ENCODE measurements at places on chromosomes 7 and 10.

DNA sequence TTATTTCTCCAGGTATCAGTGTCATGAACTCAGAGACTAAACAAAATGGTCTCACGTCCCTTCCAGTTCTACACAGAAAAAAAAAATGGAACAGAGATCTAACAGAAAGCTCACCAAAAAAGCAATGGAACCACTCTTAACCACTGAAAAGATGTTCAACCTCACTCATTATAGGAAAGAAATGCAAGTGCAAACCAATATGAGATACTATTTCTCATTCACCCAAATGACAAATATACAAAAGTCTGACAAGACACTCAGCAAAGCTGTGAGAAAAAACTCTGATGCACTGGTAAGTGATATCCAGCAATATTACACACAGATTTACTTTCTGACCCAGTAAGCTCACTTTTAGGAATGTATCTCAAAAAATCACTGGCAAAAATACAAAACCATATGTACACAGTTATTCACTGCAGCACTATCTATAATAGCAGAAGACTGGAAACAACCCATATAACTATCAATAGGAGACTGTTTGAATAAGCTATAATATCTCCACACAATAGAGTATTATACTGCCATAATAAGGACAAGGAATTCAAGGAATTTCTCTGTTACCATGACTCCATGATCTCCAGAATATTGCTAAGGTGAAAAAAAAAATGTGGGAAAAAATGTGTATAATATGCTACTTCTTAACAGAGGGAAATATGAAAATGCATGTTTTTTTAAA is 36.6 kb downstream of the ABI1 start:
- DNase-seq, result no peak

GRCh38 chr7:159022238-159022993 is 122.3 kb downstream of the VIPR2 start:
- DNase-seq, result no peak

- DNase-seq, result no peak
Observed at GRCh38 chr7:151251328-151251688, 2.8 kb upstream of the SMARCD3 start.

GRCh38 chr10:80046629-80047441 is 31.6 kb upstream of the TMEM254 start:
- DNase-seq, result peak; percentile 88

DNA sequence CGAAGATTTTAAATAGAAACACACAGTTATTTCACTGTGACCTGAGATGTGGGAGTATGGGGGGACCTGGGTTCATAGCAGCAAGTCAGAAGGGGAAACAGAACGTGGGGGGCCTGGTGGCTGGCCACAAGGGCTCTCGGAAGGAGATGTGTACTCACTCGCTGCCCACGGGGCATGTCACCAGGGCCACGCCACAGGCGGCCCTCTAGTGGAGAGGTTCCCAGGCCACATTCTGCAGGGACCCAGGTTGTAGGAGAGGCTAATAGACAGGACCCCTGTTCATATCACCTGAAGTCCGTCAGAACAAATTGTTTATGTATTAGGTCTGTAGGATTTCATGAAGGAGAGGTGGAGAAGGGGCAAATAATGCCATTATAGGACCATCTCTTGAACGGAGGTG is 25.1 kb upstream of the SVOPL start:
- DNase-seq, result no peak

DNA sequence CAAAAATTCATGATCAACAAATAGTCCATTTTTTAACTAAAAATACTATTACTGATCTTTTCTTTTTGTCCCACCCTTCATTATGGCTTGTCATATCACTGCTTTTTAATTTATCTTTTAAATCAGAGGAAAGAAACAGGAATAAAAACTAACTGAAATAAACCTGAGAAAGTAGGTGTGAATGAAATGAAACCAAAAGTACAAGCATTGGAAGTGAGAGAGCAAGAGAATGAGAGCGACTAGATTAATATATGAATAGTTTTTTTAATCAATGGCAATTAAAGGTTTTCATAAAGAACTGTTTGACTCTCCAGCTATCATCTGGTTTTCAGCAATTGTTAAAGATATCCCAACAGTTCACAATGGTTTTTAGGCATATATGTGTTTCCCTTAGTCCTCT is 137.8 kb downstream of the SPAG6 start:
- DNase-seq, result peak; percentile 25

GRCh38 chr10:122733931-122734665 is 34.5 kb upstream of the C10orf120 start:
- DNase-seq, result no peak

- no peak for DNase-seq
Observed at GRCh38 chr7:155210356-155210755, 87.3 kb upstream of the INSIG1 start.

GRCh38 chr7:139763330-139763729 is 14.5 kb downstream of the HIPK2 start:
- no peak for DNase-seq

- peak; percentile 1 for DNase-seq
Observed at GRCh38 chr7:135644154-135644553, 18.2 kb upstream of the STMP1 start.

DNA sequence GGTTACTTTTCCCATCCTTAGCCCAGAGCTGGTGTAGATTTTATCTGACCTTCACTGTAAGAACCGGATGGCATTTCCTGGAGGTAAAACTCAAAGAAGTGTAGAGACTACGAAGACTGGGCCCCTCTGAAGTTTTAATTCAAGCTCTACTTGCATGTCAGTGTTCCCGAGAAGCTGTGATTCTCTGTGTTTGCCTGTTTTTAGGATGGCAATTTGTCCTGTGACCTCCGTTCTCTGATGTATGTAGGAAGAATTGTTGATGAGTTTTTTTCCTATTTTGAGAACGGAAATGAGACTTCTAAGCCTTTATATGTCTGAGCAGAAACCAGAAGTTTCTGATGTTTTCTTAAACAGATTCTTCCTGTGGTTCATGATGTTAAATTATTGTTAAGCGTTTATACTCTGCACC is 94.1 kb downstream of the CDCA7L start:
- no peak for DNase-seq

GRCh38 chr10:42781893-42782445 is 626 bp upstream of the BMS1 start:
- peak; percentile 63 for DNase-seq

GRCh38 chr10:44920252-44920651 is 9.1 kb downstream of the TMEM72 start:
- DNase-seq, result no peak

GRCh38 chr10:96998329-96998888 is 166.3 kb downstream of the LCOR start:
- no peak for DNase-seq

GRCh38 chr10:52198540-52198939 is 115.5 kb upstream of the DKK1 start:
- peak; percentile 46 for DNase-seq

DNA sequence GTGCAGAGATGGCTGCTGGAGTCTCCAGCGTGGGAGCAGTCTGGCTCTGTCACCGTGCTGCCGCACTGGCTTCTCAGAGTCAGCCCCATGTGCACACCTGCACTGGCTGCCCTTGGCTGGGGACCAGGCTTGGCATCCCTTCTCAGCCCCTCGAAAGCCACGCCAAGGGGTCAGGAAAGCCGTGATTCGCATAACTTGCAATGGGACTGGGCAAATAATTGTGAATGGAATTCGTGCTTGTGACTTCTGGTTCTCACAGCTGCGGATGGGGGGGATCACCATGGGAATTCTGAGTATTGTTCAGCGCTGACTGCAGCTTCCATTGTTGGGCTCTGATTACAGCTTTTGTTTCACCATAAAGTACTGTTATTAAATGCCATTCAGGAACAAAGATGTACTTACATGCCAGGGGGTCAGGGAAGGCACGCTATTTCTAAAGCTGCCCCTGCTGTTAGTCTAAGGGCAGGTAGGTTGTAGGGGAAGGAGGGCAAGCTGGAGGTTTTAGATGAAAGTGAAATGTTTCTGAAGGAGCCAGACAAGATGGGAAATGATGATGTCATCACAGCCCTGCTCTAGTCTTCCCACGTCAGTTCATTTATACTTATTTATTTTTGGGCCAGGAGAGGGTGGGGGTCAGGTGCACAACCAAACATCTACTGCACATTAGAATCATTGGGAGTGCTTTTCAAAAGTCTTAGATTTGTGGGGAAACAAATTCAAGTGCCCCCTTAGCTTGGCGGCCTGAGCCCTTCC is 5.8 kb upstream of the PLEKHA1 start:
- DNase-seq, result no peak

DNA sequence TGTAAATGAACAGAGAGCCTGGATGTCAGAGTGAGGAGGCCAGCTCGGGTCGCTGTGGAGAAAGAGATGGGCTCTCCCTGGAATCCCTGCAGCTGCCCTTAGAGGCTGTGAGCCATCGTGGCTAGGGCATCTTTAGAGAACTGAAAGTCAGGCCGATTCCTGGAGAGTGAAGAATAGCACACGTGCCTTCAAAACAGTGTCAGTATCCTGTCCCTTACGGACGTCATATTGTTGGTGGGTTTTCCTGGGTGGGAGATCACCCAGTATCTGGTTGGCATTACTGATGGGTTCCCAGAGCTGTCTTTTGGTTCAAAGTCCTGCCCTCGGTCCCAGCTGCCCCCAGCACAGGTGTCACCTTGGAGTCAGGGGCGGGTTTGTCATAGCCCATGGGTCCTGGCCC is 25.3 kb downstream of the IKZF1 start:
- DNase-seq, result no peak

DNA sequence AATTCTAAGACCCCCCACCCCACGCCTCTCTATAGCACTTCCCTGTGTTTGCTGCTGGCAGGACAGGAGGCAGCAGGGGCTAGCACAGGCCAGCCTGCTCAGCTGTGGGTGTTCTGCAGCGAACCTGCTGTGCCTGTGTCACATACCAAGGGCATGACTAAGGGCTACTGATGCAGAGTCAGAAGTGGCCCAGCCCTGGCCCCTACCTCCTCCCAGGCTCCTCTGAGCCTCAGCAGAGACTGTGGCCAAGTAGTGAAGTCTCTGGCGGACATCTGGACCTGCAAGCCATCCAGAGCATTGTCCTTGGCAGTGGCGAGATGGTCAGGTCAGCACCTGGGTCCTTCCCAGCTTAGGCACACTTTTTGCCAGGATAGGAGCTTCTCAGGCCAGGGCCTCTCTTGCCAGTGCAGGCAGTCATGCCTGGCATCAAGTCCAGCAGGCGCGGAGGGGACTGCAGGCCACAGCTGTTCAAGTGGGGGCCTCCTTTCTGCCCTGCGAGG is 116.3 kb upstream of the RET start:
- DNase-seq, result no peak

GRCh38 chr7:129671266-129671665 is 59.7 kb downstream of the NRF1 start:
- DNase-seq, result no peak

- DNase-seq, result no peak
Observed at GRCh38 chr10:92142949-92143348, 147.9 kb downstream of the CPEB3 start.

All from OCI-M1 (cell line).